SJCRH30 (cell line): ENCODE measurements at places on chromosomes 11 and 22. TPM values are rescaled to one million over a fixed set of nuclear protein-coding genes. Genes with fewer than 3 reads are reported as not detected.
A peak's percentile ranks its signal among the peaks of the same experiment; 100 is the strongest.

DNA sequence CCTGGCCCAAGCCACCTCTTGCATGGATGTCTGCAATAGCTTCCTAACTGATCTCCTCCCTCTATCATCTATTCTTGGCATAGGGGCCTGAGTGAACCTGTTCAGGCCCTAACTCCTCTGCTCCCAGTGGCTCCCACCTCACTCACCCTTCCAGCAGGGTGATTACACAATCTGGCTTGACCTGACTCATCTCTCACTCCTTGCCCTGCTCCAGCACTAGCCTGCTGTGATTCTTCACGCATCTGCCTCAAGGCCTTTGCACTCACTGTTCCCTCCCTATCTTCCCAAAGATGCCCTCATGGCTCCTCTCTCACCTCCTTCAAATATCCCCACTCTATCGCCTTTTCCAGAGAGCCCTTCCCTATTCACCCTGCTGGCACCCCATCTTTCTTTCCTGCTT lies 10.5 kb downstream of the SCN4B start:
- H3K27ac ChIP-seq: no peak overlapping the region
- H3K36me3 ChIP-seq: no peaks in the 10 kb centered on the region
- H3K4me1 ChIP-seq: no peaks in the 10 kb centered on the region
- 0 out of 2 replicates have a peak, but pooled peaks cover 2% of the 10 kb centered on the region for H3K27me3 ChIP-seq
- no peak for DNase-seq

GRCh38 chr11:92675303-92675702 lies 294.1 kb upstream of the MTNR1B start:
- H3K27ac ChIP-seq: no peak overlapping the region
- H3K4me3 ChIP-seq: no peak overlapping the region
- no peaks in the 10 kb centered on the region for H3K36me3 ChIP-seq
- no peaks in the 10 kb centered on the region for H3K27me3 ChIP-seq
- DNase-seq: no peak

DNA sequence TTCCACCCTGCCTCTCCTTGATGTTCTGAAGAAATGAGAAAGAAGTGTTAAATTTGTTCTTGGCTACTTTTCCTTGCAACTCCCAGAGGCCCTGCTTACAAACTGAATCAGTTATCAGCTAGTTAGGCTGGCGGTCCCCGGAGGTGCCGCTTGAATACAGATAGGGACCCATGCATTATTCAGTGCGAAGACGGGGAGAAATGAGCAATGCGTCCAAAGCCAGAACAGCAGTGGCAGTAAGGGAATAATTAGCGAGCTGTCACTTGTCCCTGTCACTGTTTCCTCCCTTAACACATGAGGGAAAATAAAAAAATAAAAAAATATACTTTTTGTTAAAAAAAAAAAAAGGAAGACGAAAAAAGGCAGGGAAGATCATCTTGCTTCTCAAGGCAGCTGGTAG lies 528.1 kb downstream of the MN1 start:
- no peaks in the 10 kb centered on the region for H3K4me1 ChIP-seq
- H3K4me3 ChIP-seq: no peak overlapping the region
- no peak for DNase-seq
- H3K27me3 ChIP-seq: no peaks in the 10 kb centered on the region

DNA sequence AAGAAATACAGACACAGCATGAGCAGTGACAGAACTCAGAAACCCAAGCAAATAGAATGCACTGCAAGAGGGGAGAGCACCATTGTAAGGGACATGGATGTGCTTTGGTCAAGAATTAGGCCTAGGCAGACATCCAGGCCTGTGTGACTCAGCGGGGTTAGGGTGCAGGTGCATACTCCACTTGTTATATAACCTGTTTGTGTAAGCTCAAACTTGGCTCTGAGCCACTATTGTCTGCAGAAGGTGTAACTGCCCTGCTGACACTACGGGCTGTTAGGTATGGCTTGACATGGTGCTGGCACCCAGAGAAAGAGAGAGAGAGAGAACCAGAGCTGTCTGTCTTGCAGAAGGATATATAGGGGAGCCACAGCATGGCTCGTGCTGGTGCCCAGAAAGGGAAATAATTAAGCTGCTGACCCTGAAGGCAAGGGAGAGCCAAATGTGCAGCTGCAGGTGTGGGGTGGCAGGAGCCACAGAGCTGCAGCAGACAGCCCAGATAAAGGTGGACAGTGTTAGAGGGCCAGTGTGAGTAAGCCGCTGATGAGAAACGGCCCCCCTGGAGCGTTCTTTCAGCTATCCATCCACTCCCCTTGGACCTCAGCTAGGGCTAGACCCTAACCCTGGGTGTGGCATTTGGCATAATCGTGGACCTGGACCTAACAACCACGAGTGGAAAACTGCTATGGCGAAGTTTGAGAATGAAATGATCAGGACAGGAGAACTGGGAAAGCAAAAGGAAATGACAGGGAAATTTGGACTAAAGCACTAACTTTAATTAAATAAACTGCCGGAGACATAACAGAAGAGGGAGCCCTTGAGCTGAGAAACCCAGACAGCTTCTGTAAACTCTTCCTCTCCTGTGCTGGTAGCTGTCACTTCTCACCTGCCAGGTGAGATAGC lies 253.0 kb upstream of the CCDC179 start:
- peak; percentile 15 for DNase-seq
- no peaks in the 10 kb centered on the region for H3K36me3 ChIP-seq
- H3K4me3 ChIP-seq: no peak overlapping the region
- H3K27ac ChIP-seq: no peak overlapping the region

- H3K4me3 ChIP-seq: no peak overlapping the region
- no peaks in the 10 kb centered on the region for H3K4me1 ChIP-seq
- no peaks in the 10 kb centered on the region for H3K27me3 ChIP-seq
- no peak for DNase-seq
- no peaks in the 10 kb centered on the region for H3K36me3 ChIP-seq
Measured at GRCh38 chr11:116582571-116582970, 190.2 kb downstream of the BUD13 start.

- peaks cover 3% of the 10 kb centered on the region for H3K4me1 ChIP-seq
- H3K27ac ChIP-seq: peak overlapping the region; percentile 91
- H3K4me3 ChIP-seq: peak overlapping the region; percentile 56
- H3K27me3 ChIP-seq: no peaks in the 10 kb centered on the region
- peak; percentile 96 for DNase-seq
- no peaks in the 10 kb centered on the region for H3K36me3 ChIP-seq
Measured at GRCh38 chr11:110376711-110377324, 52.9 kb upstream of the FDX1 start.

The TEX54 gene
- total RNA-seq: not detected in 2 replicates

The SELENOM gene
- total RNA-seq: 0.24 TPM in 1 of 2 replicates, not detected in the other

The OR51B5 gene
- total RNA-seq: 0.28 TPM in 1 of 2 replicates, not detected in the other
